GM12864 (cell line): ENCODE measurements at places on chromosomes 11 and 22.

DNA sequence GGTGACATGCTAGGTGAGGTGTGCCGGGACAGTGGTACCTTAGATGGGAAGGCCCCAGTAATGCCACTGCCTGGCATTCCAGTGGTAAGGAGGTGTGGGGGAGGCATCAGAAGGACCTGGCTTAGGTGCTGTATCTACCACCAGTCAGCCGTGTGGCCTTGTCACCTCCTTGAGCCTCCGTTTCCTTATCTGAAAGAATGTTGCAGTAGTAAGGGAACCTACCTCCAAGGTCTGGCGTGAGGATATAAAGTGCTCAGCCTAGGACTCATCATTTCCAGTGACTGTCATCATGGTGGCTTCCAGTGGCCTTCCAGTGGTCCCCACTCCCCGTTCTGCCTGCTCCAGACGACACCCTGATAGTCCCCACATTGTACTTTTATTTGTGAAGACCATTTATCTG is 6.8 kb upstream of the DUSP18 start:
- no peak for DNase-seq

- no peak for DNase-seq
Measured at GRCh38 chr11:47586098-47586855, at the start of gene FAM180B. TSS of gene FAM180B (plus strand) at chr11:47586678. CDS start at chr11:47586769, 91 bp downstream.

- DNase-seq = peak; percentile 62
Measured at GRCh38 chr22:22882033-22882717, 5.4 kb upstream of the IGLL5 start.

- DNase-seq = no peak
Measured at GRCh38 chr11:125930076-125930450, 15.8 kb upstream of the VSIG10L2 start.

- DNase-seq = peak; percentile 31
Measured at GRCh38 chr11:2151500-2152257, 9.3 kb downstream of the INS start.

GRCh38 chr22:25039754-25040153 is 87.2 kb downstream of the KIAA1671 start:
- no peak for DNase-seq

DNA sequence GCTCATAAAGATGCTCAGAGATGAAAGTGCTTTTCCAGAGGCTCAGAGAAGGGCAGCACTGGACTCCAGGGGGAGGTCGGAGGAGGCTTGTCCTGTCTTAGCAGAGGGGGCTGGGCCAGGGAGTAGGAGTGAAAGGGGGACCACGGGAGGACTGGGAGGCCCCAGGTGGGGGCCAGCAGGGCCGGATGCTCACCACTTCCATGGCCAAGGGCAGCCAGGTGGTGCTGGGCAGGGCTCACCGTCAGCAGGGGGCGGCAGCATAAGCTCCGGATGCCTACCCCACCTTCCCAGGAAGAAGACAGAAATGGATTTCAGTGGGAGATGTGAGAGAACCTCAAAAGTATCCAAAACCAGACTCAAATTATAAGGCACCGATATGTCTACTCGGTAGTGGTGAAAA is 11.0 kb downstream of the RAB36 start:
- no peak for DNase-seq
